ENCODE measurements at places on chromosomes 7 and 10.

DNA sequence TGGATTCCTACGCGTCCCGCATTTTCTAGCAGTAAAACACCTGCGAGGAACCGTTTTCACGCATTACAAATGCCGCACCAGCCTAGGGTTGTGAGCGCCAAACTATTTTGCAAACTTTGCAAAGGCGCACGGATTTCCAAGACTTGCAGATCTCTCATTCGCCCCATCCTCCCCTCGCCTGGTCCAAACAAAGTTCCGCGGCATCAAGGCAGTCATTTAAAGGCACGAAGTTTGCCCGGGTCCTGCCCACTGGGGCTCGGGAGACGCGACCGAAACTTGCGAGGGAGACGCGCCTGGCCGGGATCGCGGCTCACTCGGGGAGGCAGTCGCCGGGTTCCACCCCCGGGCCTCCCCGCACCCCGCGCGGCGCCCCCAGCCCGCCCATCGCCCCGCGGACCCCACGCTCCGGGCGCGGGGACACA lies 613 bp downstream of the USP6NL start:
- DNase-seq = no peak

GRCh38 chr10:132107949-132108877 lies 42.5 kb downstream of the JAKMIP3 start:
- DNase-seq = no peak

DNA sequence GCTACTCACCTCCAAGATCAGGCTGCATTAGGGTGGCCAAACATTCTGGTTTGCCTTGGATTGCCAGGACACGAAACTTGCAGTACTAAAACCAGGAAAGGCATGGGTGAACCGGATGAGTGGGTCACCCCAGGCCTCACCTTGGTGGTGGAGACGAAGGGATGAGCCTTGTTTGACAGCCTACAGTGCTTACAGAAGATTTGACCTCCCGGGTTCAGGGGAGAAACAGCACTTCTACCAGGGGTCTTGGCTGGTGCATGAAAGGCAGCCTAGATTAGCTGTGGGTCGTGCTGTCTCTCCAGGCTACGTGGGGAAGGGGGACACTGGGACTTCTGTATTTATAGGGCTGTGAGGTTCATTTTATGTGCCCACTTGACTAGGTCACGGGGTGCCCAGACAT lies 469.8 kb downstream of the PLXNA4 start:
- no peak for DNase-seq

DNA sequence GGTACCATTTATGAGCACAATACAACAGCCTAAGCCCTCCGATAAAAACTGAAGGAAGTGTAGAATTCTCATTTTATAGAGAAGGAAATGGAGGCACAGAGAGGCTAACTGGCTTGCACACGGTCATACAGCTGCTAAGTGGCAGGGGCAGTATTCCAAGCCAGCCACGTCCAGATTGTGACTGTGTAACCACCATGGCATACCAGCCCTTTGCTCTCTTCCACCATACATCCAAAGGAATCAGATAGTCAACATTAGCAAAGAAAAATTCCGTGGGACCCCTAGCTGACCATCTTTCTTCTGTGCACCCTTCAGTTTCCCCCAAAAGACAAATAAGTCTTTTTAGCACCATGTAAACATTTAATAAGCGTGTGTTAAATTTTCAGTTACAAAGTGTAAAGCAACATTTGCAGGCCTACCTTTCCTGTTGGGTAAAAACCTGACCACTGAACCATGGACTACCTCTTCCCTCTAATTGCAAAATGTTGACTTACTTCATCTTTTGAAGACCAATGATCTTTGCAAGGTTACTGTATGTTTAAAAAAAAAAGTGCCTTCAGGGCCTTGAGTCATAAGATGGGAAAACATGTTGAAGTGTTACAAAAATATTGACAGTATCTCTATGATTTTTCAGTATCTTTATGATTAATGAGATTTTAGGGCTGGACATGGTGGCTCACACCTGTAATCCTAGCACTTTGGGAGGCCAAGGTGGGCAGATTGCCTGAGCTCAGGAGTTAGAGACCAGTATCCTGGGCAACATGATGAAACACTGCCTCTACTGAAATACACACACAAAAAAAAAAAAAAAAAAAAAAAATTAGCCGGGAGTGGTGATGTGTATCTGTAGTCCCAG lies 24.3 kb upstream of the PDZD8 start:
- no peak for DNase-seq

Measured in NCI-H187 treated with DMSO at 0.1 percent for 48 hours (cell line).